Effector memory CD8-positive, alpha-beta T cell (primary cell): ENCODE measurements at places on chromosomes 6 and 20.

- no peak for DNase-seq
Observed at GRCh38 chr6:148885925-148886845, 139.4 kb downstream of the UST start.

- DNase-seq = no peak
Observed at GRCh38 chr6:53673162-53673727, 7.7 kb upstream of the KLHL31 start.

DNA sequence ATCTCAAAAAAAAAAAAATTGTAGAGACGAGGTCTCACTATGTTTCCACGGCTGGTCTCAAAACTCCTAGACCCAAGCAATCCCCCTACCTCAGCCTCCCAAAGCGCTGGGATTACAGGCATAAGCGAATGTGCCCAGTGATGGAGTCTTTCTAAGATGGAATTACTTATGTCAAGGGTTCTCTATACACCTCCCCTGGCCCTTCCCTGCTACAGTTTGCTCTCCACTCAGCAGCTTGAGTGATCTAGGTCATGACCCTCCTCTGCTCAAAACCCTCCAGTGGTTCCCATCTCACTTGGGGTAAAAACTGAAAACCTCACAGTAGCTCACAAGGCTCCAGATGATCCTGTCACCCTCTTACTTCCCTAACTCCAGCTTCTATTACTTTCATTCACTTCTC, 1.8 kb upstream of the DNPH1 start:
- no peak for DNase-seq

DNA sequence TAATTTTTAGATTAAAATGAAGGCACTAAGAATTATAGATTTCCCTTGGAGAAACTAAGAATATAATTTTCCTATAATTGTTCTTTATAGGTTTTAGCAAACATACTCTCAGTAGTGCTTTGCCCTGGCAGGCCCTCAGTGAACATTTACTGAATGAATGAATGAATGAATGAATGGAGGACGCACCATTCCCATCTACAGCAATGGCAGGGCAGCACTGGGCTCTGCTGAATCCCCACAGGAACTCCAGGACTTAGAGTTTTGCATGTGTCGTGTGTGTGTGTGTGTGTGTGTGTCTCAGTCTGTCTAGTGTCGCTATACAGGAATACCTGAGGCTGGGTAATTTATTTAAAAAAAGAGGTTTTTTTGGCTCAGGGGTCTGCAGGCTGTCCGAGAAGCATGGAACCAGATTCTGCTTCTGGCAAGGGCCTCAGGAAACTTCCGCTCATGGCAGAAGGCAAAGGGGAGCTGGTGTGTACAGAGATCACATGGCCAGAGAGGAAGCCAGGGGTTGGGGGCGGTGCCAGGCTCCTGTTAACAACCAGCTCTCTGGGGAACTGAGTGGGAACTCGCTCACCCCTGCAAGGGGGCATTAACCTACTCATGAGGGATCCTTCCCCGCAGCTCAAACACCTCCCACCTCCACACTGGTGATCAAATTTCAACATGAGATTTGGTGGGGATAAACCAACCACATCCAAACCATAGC, 20.1 kb downstream of the RNASET2 start:
- no peak for DNase-seq

DNA sequence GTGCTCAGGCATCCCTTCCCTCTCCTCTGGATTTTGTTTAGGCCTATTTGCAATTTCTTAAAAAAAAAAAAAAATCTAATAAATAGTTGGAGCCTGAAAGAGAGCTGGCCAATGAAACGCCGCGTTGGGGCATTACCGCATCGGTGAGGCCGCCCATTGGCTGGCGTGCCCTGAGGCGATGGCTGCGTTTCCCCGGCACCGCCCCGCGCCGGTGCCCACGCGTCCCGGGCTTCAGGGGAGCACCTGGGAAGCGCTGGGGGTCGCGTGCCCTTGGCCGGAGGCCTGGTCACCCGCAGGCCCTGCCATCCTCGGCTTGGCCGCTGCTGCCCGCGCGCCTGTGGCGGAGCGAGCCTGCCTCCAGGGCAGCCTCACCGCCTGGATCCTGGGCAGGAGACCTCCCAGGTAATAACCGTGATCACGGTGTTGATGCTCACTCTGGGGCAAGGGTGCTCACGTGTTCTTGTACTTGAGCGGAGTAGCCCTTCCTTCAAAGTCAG, 155.4 kb downstream of the NRN1 start:
- DNase-seq = peak; percentile 49

DNA sequence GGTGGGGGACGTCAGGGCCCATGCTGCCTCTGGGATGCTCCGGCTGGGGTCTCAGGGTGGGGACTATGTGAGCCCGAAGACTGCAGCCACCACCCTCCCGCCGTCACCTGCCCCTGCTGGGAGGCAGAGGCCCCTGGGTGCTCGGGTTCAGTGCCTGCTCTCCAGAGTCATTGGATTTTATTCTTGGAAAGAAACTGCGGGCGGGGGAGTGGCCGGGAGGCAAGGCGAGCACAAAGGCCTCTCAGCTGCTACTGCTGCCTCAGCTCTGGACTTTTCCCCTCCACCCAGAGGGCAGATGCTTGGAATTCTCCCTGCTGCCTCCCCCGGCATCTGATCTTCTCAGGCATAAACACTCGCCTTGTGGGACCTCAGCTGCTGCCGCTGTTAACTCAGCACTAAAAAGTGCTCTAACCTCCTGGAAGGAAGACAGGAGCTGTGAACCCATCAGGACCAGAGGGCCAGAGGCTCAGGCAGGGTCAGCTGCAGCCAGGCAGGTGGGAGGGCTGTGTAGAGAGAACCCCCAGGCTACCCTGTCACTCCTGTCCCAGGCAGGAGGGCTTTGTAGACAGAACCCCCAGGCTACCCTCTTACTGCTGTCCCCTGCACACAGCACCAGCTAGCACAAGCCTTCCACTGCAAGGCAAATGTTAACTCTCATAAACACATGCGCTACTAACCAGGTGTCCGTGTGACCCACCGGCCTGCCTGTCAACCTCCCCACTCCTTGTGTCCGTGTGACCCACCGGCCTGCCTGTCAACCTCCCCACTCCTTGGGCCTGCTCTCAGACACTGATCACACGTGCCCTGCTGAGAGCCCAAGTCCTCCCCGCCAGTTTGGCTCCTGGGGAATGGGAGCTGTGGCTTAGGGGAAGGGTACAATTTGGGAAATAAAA, 9.4 kb upstream of the FRMD1 start:
- DNase-seq = no peak

- DNase-seq = no peak
Observed at GRCh38 chr6:151242420-151242861, 2.7 kb downstream of the AKAP12 start.

DNA sequence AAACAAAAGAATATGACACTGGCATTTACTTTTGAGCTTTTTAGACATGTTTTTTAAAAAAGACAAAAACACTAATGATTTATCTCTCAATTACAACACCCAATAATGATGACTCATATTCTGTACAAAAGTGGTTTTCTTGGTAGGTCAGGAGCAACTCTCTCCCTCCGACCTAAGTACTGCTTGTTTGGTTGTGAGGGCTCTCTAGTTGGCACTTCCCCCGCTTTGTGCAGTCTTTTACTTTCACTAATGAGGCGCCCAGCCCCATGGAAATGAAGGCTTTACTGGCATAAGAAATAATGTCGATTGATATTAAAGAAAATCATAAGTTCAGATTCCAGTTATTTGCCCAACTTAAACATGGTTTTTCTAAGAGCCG, 1.3 kb downstream of the KPNA5 start:
- DNase-seq = peak; percentile 39

- no peak for DNase-seq
Observed at GRCh38 chr6:113734982-113735381, 122.2 kb upstream of the MARCKS start.

- no peak for DNase-seq
Observed at GRCh38 chr20:23144856-23145255, 58.7 kb upstream of the CD93 start.

DNA sequence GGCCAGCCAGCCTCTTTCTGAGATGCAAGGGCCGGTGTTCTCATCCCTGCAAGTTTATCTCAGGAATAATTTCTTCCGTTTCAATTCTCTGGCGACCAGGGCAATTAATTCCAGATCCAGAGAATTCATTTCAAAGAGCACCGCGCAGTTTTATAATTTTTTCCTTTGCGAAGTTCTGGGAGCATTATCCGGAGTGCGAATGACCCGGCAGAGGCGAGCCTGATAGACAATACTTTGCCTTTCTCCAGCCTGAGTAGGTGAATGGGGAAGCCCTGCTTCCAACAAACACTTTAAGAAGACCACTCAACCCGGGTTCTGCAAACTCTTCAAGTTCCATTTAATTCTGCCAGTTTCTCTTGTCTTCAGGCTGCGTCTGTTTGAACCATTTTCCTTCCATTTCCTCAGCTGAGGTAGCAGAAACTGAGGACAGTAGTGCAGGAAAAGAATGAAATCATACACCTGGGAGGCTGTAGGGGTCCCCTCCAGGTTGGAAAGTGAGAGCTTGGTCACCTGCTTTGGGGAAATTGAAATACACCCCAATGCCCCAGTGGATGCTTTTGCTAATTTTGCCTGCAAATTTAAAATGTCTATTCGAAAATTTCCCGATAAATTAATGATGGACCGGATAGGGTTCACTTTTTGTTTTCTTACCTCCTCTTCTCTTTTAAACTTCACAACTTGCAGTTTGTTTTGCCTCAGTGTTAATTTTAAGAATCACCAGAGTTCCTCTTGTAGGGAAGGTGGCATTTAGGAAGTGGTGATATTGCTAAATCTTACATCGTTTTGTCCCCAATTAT, 1.1 kb downstream of the VGLL2 start:
- DNase-seq = no peak
